CD4-positive, alpha-beta T cell treated with Interleukin-6 for 4 hours (primary cell): ENCODE measurements at places on chromosomes 13 and 19.

DNA sequence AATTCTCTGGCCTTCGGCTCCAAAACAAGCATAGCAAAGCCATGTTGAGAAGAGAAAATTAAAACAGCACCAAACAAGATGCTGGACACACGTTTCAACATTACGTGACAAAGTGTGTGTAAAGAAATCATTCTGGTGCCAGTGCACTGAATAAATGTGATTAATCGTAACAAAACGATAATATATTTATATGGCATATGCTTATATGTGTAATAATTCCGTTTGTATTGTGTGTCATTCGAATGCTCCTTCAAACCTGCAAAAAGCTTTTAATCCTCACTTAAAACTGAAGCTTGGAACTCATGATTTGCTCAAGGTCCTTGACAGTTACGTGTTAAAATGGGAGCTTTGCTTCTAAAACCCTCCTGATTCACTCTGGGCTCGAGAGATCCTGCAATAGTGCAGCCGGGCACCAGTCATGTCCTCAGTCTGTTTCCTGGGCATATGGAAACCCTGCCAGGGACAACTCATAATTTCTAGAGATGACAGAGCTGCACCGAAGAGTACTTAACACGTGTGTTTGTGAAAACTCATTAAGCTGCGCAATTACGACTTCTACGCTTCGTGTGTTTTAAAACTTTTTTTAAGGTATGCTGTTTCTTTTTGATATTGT is 731 bp upstream of the AKAP8L start:
- no peak for DNase-seq

GRCh38 chr13:19590423-19590822 is 29.1 kb upstream of the TPTE2 start:
- no peak for DNase-seq

DNA sequence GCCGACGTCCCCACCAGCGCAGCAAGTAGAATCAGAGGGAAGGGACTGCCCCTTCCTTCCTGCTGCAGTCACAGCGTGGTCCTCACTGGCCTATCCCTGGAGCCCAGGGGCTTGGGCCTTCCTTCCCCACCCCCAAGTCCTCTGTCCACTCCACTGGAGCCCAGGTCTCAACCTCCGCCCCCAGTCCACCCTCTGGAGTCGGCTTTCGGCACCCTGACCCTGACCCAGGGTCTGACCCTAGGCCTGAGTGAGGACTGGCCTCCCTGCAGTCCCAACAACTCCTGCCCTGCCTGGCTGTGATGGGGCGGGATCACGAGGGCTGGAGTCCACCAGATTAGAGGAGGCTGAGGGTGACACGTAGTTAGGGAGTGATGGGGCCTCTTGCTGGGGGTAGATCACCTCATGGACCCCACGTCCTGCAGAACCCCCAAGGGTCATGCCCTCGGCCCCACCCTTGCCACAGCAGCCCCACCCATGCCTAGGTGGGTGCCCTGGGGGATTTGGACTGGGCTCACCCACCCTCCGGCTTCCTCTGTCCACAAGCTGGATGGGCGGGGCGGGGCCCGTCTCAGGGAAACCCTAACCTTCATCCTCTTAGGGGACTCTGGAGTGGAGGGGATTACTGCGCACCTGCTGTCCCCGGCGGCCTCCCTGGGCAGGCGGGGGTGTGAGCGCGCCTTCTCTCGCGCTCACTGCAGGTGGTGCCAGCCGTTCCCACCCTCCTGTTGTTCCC is 3.8 kb downstream of the RAX2 start:
- DNase-seq, result no peak

- no peak for DNase-seq
These were observed 115.8 kb upstream of the SERP2 start for GRCh38 chr13:44257796-44258195.

GRCh38 chr19:29540114-29540513 is 14.3 kb downstream of the VSTM2B start:
- no peak for DNase-seq

GRCh38 chr13:95643936-95644598 is 439 bp downstream of the DZIP1 start:
- DNase-seq, result no peak

DNA sequence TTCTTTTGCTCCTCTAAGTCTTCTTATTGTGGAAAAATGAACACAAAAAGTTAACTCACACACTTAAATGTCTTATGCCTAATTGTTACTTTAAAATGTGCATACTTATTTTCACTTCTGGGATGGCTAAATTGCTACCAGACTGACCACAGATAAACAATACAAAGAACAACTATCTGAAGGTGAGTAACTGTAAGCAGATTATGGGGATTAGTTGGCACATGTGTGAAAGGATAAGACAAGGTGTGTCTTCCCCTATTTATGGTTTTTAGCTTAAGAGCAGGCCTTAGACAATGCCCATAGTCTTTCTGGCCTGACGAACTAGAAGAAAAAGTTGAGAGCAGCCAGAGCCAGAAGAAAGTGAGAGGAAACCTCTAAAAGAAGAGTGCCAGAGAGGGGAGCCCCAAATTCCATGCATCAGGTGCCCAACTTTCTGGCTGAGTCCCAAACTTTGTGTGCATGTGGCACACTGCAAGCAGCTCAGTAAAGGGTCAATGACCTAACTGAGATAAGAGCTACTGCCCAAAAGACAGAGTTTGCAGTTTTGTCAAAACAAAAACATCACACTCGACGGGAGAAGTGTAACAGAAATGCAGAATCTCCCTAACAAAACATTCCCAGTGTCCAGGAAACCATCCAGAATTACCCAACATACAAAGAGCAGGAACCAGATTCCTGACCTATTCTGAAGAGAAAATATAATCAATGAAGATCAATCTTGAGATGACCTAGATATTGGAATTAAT is 375.4 kb downstream of the KCNRG start:
- no peak for DNase-seq

GRCh38 chr13:74251778-74252519 is 117.7 kb upstream of the KLF12 start:
- DNase-seq, result peak; percentile 11

- peak; percentile 12 for DNase-seq
These were observed at the start of gene SIGLEC6 for GRCh38 chr19:51531349-51532315. TSS of gene SIGLEC6 (minus strand) at chr19:51531670. CDS start at chr19:51531648, 22 bp downstream.

DNA sequence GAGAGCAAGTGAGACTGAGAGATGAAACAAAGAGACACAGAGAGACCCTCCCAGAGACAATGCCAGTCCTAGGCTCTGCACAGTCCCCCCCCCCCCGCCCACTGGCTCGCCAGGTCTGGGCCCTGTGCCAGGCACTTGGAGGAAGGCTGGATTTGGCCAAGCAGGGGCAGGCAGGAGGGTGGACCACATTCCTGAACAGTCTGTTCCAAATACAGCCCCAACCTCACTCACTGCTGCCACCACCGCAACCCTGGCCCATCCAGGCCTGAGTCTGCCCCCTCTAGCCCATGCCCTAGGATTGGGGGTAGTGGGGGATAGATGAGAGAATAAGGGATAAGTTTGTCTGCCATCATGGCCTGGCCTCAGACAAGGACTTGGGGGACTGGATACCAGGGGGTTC is 19.0 kb downstream of the CYP2F1 start:
- DNase-seq, result no peak

GRCh38 chr19:17542042-17542441 is 13.4 kb upstream of the COLGALT1 start:
- DNase-seq, result no peak

DNA sequence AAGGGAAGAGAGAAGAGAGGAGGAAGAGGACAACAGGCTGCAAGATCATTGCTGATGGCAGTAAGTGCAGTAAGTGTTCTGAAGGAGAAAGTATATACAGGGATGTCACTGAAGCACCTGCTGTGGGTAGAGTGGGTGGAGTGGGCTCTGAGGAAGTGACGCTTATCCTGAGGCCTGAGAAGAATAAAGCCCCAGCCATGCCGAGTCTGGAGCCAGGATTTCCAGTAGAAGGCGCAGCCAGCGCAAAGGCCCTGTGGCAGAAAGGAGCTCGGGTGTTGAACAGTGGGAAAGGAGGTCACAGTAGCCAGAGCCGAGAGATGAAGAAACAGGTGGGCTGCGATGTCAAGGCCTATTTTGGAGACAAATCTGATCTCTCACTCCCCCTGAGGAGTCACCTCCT is 31.8 kb upstream of the ADGRE5 start:
- DNase-seq, result no peak

DNA sequence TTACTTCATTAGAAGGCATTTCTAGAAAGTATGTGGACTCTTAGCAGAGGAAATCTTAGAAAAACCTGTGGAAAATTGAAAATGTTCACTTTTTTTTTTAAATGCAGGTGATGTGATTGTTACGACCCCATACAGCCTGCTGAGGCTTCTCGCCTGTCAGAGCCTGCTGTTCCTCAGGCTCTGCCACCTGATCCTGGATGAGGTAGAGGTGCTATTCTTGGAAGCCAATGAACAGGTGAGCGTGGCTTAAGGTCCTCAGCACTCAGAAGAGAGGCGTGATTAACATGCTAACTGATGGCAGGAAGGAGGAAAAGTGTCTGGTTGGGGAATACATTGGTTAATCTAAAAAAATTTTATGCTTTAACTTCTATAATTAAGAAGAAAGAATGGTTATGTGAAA is 71.4 kb downstream of the SLC7A9 start:
- DNase-seq, result no peak

DNA sequence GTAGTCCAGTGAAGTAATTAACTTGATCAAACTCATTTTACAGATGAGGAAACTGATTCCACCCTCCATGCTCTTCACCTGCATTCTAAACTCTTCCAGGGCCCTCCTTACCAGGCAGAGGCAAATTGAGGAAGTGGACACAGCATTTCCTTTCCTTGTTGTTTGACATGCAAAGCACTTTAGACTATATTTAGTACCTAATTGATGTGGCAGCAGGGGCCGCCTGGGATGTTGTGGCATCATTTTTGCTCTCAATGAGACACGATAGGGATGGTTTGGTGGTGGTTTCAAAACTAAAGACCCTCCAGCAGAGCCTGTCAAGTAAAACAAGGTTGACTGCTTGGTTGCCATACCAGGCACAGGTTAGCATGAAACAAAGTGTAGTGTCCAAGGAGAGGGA is 7.9 kb downstream of the SIPA1L3 start:
- DNase-seq, result no peak

DNA sequence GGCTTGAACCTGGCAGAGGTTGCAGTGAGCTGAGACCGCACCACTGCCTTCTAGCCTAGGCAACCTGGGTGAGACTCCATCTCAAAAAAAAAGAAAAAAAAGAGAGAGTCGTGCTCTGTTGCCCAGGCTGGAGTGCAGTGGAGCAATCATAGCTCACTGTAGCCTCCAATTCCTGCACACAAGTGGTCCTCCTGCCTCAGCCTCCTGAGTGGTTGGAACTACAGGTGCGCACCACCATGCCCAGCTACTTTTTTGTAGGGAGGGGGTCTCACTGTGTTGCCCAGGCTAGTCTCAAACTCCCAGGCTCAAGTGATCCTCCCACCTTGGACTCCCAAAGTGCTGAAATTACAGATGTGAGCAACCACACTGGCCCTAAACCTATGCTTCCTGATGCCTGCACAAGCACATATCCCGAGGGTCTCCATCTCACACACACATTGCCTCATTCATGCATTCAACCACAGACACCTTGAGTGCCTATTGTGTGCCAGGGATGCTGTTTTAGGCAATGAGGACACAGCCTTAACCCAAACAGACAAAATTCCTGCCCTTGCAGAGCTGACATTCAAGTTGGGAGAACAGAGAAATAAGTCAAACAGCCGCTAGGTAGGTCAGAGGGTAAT is 2.2 kb downstream of the ANGPTL6 start:
- DNase-seq, result no peak

GRCh38 chr19:52941941-52942385 is 18.7 kb upstream of the ZNF888 start:
- peak; percentile 27 for DNase-seq

DNA sequence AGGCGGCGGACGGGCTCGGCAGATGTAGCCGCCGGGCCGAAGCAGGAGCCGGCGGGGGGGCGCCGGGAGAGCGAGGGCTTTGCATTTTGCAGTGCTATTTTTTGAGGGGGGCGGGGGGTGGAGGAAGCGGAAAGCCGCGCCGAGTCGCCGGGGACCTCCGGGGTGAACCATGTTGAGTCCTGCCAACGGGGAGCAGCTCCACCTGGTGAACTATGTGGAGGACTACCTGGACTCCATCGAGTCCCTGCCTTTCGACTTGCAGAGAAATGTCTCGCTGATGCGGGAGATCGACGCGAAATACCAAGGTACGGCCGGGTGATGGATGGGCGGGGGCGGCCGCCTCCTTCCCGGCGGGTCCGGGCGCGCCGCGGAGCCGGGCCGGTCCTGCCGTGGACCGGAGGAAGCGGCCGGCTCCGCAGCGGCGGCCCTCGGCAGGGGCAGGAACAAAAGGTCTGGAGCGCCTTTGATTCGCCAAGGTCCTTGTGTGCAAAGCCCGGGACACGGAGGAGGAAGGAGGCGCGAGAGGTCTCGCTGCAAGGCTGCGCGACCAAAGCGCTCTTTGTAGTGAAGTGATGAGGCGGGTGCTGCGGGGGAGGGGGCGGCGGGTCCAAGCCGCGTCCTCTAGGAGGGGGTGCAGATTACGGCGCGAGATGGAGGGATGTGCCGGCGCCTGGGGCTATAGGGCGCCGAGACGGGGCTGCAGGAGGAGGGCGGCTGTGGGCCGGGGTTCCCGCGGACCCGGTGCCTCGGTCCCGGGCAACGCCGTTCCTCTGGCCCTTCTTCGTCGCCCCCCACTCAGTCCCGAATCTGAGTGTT is 689 bp downstream of the ING1 start:
- peak; percentile 81 for DNase-seq

DNA sequence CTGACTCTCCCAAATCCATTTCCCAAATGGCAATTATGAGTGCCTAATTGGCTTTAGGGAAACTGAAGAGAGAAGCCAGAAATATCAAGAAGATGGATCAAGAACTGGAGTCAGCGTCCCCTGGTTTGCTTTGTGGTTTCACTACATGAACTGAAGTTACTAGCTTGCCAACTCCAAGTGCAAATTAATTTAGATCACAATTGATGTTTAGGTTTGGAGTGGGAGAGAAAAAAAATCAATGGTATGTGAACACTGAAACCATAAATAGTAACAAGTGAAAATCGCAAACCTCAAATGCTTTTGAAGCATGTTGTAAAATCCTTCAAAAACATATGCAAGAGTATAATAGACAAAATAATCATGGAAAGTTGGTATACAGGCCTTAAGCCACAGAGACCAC is 1528.6 kb upstream of the SLC10A2 start:
- no peak for DNase-seq

GRCh38 chr13:52452470-52452869 is 2.0 kb upstream of the VPS36 start:
- DNase-seq, result no peak

GRCh38 chr13:25771202-25771601 is 280.6 kb downstream of the SHISA2 start:
- DNase-seq, result no peak

GRCh38 chr13:37748913-37749312 is 120.7 kb downstream of the TRPC4 start:
- DNase-seq, result no peak

GRCh38 chr19:15962319-15962718 is 13.5 kb downstream of the OR10H4 start:
- DNase-seq, result no peak
